ENCODE measurements at places on chromosomes 12 and 14.

- DNase-seq = no peak
Observed at GRCh38 chr12:105374303-105374702, 43.8 kb downstream of the C12orf75 start.

DNA sequence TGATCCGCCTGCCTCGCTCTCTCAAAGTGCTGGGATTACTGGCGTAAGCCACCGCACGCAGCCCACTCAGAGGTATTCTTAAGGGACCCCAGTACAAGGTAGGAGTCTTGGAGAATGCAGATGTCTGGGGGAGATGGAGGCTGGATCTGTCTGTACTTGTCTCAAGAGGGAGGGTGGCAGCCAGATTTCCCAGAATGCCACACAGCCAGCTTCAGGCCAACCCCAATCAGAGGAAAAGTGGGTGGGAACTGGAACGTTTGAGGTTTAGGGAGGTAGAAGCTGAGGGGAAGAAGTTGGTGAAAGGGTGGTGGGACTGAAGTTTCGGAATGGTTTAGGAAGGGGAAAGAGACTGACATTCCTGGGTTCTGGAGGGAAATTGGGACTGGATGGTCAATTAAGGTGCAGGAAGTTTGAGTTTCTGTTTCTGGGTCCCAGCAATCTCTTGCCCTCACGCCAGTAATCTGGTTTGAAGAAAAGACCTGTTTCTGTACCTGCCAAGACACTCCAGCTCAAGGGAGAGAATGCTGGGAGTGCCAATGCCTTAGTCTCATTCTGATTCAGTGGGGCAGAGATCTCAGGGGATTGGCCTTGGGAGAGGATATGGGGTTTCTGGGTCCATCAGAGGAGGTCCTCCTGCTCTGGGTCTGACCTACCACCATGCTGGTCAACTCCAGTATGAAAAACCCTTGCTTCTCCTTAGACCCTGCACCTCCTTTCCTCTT, 8.1 kb upstream of the ZNF385A start:
- DNase-seq = no peak

DNA sequence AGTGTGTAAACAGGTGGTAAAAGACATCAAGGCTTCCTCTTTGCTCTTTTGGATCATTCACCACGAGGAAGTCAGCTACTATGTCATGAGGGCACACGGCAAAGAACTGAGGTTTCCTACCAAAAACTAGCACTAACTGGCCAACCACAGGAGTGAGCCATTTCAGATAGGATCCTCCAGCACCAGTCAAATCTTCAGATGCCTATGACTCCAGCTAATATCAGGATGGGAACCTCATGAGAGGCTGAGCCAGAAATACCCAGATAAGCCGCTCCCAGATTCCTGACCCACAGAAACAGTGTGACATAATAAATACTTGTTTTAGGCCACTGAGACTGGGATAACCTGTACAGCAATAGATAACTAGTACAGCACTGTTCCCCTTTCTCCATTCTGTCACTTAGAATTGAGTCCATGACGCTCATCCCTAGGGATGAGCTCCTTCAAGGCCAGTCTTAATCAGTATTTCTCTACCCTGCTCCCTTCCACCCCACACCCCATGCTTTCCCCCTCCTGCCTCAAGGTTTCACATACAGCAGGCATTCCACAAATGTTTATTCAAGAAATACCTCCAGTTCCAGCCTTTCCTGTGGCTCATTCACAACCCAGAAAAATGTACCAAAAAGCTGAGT, 68.4 kb downstream of the PPM1H start:
- no peak for DNase-seq

DNA sequence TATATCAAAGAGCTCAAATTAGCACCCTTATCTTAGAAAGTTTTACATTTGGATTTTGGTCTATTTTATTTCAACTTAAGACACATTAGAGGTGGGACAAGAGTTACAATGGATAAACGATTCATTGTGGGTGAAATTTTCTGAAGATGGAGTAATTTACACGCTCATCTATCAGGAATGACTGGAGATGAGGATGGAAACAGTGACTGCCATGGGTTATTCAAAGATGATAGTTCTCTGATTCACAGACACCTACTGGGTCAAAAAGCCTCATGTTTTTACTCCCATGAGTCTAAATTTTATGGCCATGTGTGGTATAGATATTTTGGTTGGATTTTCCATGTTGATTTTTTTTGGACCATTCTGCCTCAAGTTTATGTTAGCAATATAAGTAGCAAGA, 22.1 kb downstream of the SAMD4A start:
- DNase-seq = no peak

- DNase-seq = no peak
Observed at GRCh38 chr12:101564912-101565311, 29.9 kb upstream of the MYBPC1 start.

GRCh38 chr12:103665971-103666370, 78.9 kb downstream of the STAB2 start:
- DNase-seq = no peak

- DNase-seq = no peak
Observed at GRCh38 chr12:83629931-83630330, 943.2 kb downstream of the TMTC2 start.

DNA sequence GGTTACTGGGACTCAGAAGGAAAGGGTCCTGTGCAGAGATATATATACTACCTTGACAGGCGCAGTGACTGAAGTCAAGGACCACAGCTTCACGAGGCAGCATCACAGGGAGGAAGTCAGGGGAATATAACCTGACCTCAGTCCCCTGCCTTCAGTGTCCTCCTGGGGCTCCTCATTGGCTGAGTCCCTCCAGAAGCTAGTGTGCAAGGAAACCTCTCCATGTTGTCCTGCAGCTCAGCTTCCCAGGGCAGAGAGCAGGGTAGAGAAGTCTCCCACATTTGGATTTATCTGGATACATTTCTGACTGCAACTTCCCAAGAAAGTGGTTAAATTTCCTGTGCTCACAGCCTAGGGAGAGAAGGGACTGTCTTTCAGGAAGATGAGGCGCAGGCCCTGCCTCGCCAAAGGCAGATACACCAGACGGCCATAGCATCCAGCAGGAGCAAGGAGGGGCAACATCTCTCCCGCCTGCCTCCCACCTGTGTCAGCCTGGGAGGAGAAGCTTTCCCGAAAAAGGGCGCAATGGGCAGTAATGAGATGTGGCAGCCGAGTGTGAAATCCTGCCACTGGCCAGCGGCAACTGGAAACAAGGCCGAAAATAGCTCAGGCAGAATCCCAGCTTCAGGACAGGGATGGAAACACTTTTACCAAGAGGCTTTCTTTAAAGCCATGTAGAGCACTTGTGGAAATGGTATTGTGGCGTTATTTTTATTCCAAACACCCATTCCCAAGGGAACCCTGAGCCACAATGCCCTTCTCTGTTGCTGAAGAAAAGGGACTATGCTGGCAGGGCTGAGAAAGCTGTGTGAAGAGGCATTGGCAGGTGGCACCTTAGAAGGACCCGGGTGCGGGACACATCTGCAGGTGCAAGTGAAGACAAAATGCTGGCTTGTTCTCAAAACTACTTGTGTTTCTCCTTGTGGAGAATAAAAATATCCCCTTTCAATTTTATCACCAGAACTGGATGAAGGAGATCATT, 54.9 kb upstream of the HIF1A start:
- no peak for DNase-seq

- DNase-seq = no peak
Observed at GRCh38 chr14:104758981-104759969, 6.3 kb downstream of the SIVA1 start.

GRCh38 chr14:62462988-62463387, 582.3 kb downstream of the KCNH5 start:
- DNase-seq = no peak

DNA sequence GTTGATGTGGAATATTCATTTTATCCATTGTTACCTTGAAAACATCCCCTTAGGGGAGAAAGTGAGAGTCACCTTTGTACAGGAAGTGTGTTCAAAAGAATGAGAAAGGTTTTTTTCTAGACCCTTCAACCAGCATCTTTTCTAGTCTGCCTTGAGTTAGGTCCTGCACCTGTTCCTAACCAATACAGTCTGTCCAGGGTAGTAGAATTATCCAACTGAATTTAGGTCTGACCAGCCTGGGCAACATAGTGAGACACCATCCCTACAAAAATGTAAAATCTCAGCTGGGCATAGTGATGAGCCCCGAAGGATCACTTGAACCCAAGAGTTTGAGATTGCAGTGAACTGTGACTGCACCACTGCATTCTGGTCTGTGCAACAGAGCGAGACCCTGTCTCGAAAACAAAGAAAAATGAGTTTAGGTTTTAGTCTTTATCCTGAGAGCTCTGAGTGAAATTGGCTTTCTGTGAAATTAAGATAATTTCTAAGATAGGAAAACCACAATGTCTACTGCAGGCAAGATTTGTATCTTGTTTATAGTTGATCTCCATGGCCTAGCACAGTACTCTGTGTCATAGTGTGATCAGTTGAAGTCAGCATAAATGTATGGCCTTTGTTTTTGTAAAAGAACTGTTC, 25.2 kb downstream of the ARHGAP5 start:
- DNase-seq = no peak

GRCh38 chr12:61758661-61759060, 501.5 kb upstream of the USP15 start:
- DNase-seq = no peak

- DNase-seq = no peak
Observed at GRCh38 chr12:124852911-124853427, 10.7 kb downstream of the SCARB1 start.

- no peak for DNase-seq
Observed at GRCh38 chr14:92466059-92466458, 47.5 kb upstream of the RIN3 start.

DNA sequence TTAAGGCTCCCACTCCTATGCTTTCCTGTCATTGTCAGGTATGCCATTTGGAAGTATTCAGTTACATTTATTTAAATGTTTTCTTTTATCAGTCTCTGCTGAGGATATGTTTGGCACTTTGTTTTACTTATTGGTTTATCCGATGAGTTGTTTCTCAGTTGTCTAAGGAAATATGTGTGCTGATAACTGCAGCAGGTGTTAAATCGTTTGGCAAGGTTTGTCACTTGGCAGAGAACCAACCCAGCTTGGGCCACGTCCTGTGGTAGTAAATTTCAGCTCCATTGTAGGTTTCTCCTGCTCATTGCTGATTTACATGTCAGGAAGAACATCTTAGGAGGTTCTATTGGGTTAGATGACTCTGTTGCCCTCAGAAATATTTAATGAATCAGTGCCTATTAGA, 22.0 kb upstream of the MGST1 start:
- no peak for DNase-seq

DNA sequence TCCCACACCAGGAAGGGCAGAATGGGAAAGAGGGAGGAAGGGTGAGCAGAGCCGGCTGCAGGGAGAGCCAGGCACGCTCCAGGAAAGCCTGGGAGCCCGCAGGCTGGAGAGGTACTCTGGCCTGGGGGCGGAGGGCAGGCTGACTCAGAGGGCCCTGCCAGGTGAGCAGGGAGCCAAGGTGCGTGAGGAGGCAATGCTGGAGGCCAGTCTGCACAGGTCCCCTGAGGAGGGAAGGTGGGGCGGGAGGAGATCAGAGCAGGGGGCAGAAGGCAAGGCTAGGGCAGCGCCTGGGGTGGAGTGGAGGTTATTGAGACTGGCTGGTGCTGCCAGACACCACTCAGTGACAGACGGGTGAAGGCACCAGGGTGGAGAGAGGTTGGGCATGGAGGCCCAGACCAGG, 385.0 kb downstream of the BCL11B start:
- DNase-seq = no peak

DNA sequence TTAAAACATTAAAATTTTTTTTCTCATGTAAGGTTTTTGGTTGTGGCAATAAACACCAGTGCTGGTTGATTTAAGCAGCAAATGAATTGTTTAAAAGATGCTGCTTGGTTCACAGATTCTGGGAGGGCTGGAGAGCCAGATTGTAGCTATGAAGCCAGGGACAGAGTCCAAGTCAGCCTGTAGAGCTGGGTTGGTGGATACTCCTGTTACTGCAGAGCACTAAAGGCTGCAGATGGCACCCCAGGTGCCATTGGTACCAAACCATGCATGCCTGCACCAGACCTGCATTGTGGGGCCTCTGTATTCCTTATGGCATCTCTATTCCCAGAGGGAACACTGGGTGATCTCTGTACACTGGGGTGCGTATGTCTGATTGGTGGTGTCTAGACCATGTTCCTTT, 113.3 kb downstream of the SNAPC1 start:
- DNase-seq = no peak

DNA sequence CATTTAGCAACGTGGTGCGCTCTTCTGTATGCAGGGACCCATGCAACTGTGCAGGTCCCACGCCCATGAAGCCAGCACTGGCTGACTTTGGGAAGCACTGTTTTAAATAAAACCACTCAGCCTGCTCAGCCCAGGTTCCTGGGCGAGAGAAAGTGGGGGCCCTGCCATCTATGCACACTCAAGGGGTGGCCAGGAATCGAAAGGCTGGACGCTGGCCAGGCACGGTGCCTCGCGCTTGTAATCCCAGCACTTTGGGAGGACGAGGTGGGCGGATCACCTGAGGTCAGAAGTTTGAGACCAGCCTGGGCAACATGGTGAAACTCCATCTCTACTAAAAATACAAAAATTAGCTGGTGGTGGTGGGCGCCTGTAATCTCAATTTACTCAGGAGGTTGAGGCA, 179.9 kb upstream of the TBX3 start:
- DNase-seq = no peak

DNA sequence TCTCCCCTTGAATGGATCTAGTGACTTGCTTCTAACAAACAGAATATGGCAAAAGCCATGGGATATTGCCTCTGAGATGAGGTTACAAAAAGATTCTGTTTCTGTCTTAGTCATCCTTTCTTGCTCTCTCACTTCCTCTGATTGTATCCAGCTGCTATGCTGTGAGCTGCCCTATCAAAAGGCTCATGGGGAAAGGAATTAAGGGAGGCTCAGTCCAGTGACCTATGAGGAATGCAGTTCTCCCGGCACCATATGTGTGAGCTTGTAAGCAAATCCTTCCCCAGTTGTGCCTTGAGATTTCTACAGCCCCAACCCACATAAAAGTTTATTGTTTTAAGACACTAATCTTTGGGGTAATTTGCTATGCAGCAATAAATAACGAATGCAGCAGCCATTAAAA, 183.1 kb downstream of the KLHL28 start:
- DNase-seq = no peak

DNA sequence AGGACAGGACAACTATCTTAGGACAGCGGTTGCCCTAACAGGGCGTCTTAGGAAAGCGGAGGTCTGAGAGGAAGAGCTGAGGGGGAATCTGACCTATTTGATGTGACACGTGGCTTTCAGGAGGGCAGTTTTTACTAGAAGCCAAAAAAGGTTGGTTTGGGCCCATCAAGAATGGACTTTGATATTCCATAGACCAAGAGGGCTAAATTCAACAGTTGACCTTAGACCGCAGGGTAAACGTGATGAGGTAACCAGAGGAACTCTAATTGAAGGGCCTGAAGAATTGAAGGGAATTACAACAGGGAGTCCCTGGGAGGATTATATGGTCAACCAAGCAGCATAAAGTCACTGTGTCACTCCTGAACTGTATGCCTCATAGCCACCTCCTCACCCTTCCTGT, 11.5 kb downstream of the C1S start:
- DNase-seq = no peak

DNA sequence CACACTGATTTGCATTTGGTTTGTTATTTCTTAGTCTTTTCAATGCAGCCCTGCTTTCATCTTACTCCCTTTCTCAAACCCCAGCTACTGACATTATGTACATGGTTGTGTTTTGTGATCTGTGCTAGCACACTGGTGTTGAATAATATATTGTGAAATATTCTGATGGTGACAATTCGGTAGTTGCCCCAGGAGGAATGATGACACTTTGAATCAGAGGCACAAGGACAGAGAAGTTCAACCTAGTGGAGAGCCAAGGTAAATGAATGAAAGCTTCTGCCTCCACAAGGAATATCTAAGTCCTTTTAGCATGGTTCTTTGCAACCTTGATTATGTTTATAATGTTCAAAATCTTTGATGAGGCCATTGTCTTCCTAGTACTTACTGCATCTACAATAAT, 159.9 kb downstream of the PDE3A start:
- no peak for DNase-seq

Measured in activated CD8-positive, alpha-beta memory T cell treated with anti-CD3 and anti-CD28 coated beads, Interleukin-2, amount 50 U/mL, for 4 hours (primary cell).